ENCODE measurements at places on chromosomes 5 and 9.
A peak's percentile ranks its signal among the peaks of the same experiment; 100 is the strongest.

- no peak overlapping the region for H3K27ac ChIP-seq
- H3K27me3 ChIP-seq: no peaks in the 10 kb centered on the region
- H3K4me1 ChIP-seq: no peaks in the 10 kb centered on the region
Measured at GRCh38 chr9:68584189-68585033, 43.7 kb upstream of the TMEM252 start.

- H3K27me3 ChIP-seq: peaks cover 2% of the 10 kb centered on the region
- H3K4me1 ChIP-seq: peaks cover 2% of the 10 kb centered on the region
- peak within 1 kb of the TSS; percentile 53 for H3K27ac ChIP-seq
- H3K4me3 ChIP-seq: peak within 1 kb of the TSS; percentile 95
- H3K36me3 ChIP-seq: no peaks in the 10 kb centered on the region
Measured at GRCh38 chr5:55994495-55994997, at the start of gene IL6ST. IL6ST (minus strand) TSS chr5:55994963; CDS start chr5:55976278, 18,685 bp downstream.

DNA sequence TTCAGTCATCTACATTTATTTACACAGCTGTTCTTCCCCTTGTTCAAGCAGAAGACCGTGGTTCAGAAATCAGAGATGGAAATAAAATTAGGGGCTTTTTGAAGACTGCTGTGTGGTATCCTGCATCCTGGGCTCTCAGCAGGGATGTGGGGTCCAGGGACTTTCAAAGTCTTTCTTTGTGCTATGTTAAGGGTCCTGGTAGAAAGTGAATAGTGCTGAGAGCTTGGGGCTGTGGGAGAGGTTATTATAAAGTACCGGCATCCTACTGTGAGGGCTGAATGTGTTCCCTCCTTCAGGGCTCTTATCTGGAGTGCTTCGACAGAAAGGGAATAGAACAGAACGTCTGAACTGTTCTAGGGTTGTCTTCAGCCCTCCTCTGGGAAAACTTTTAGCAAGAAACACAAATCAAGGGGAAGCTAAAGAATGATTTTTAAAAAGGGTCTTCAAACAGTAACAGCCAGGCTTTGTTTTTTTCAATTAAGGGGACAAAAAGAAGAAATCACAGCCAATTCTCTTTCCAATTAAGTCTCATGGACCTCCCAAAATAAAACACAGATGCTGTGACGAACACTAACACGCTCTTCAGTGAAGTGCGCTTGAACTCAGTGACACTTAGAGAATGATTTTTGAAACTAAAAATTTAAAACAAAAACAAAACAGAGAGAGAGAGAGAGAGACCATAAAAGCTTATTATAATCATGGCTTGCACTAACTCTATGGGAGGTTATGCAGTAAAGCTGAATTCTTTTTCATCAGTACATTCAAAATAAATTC is 15.7 kb upstream of the SLC1A3 start:
- no peak overlapping the region for H3K4me3 ChIP-seq
- H3K4me1 ChIP-seq: no peaks in the 10 kb centered on the region
- no peaks in the 10 kb centered on the region for H3K27me3 ChIP-seq
- H3K36me3 ChIP-seq: no peaks in the 10 kb centered on the region
- no peak for DNase-seq
- no peak overlapping the region for H3K27ac ChIP-seq

DNA sequence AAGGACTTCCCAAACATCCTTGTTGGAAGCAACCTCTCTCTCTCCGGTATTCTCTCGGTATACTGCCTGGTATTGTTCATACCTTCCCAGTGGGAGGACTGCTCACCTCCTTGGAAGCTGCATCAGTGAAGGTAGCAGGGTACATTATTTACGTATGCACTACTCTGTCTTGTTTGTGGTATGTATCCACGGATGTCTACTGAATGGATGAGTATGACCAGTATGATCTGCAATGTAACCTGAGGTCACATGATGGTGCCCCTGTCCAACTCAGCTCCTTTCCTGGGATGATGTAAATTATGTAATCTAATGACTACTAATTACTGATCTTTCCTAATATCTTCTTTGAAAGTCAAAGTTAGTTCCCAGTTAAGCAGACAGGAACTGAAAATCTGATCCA is 32.1 kb downstream of the CEMIP2 start:
- H3K36me3 ChIP-seq: no peaks in the 10 kb centered on the region
- no peaks in the 10 kb centered on the region for H3K27me3 ChIP-seq
- no peaks in the 10 kb centered on the region for H3K4me1 ChIP-seq
- no peak for DNase-seq
- H3K27ac ChIP-seq: no peak overlapping the region

- DNase-seq: no peak
- no peaks in the 10 kb centered on the region for H3K36me3 ChIP-seq
- no peak overlapping the region for H3K27ac ChIP-seq
Measured at GRCh38 chr5:137563301-137563645, 64.1 kb upstream of the SPOCK1 start.
